NCI-H1417 treated with DMSO at 0.1 percent for 48 hours (cell line): ENCODE measurements at places on chromosomes 2 and 18.

DNA sequence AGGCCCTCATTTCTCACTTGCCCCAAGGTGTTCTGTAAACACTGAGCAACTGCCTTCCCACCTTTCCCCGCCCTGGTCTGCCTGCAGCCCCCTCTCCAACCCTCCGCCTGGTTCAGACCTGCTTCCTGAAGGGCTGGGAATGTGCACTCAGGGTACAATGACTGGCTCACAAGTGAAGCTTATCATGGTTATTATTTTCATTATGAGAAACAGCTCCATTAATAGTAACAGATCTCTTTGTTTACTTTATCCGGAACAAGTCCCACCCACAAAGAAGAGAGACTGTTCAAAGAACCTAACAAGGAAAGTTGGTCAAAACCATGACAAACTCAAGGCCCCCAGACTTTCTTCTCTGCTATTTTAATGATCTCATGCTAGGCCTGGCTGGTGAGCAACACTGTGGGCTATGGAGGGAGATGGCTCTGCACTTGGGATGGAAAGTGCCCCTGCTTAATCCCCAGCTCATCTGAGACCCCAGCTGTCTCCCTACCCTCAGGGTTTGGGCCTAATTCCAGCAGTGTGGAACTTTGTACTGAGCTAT, 36.7 kb downstream of the ARHGAP25 start:
- DNase-seq = no peak

DNA sequence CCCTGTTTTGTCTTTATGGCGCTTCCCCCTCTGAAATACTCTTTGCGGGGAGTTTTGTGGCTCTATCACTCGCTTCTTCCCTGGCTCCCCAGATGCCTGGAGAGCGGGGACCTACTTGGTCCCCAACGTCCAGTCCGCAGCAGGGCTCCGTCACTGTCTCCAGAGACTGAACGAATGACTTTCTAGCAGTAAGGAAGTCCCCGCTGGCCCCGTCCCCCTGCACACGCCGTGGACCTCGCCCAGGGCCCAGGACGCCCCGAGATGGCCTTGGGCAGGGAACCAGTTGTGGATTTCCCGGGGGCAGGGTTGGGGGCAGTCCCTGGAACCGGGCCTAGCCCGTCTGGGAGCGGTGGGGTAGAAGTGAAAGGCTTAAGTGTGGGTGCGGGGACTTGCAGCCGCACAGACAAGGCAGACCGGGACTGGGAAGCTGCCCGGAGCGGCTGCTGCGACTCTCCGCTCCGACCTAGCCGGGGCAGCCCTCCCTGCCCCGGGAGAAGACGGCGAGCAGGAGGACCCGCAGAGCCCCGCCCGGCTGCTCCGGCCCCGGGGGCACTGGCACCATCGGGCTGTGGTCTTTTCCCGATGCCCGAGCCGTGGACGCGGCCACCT, 821 bp upstream of the EPHA4 start:
- DNase-seq = no peak

GRCh38 chr2:42124011-42124785, 45.0 kb upstream of the EML4 start:
- no peak for DNase-seq

GRCh38 chr2:2837746-2838547, 506.9 kb upstream of the MYT1L start:
- DNase-seq = no peak

DNA sequence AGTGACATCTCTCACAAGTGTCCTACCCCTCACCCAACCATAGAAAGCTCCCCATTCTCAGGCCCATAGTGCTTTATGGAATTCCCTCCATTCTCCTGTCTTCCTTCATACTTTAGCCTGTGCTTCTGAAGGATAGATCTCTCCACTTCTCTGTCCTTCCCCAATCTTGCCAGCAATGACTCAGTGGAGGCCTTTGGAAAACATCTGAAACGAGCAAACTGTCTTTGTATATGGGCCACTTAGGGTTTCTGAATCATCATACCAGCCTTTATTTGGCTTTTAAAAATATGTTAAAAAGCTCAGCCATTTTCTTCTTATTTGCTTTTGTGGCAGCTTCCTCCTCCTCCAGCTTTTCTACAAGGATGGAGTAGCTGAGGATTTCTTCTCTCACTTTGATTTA, 65.6 kb upstream of the ZNF385B start:
- DNase-seq = no peak

- no peak for DNase-seq
Measured at GRCh38 chr2:238587776-238588660, 161.3 kb downstream of the ASB1 start.

DNA sequence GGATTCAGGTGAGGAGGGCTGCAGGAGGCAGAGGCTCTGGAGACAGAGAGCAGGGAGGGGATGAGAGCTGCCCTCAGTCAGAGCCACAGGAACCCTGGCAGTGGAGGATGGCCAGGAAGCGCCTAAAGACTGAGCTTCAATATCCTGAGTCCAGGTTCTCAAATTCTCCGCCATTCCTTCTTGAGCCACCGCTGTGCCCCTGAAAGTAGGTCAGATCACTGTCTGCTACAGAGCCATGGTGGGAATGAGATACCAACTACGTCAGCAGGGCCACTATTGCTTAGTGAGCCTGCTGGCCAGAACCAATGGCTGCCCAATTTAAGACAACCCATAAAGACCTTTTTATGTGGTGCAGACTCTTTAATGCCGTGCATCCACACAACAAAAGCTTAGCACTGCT, 155.5 kb downstream of the CTIF start:
- DNase-seq = no peak

DNA sequence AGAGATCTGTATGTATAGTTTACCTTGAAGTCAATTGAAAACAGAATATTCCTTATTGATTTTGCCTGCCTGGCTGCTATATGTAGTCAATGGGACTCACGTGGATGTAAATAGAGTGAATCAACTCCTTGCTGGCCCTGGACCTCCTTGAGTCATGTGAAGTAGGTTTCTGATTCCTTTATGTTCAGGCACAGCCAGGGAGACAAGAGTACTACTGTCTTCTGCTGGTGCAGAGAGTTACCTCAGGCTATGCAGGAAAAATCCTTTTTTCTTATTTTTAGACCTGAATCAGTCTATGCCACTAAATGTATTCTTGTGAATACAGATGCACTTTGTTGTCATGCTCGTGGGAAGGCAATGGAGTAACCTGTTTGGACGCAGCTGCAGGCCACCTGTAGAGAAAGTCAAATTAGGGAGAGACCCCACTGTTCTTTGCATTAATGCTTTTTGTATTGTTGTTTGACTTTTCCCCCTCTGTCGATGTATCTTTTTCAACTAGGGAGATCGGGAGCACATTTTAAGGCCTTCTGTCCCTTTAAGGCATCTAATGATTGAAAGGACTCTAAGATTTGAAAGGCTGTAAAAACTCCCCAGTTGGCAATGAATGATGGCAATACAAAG, 473.9 kb downstream of the ARHGAP15 start:
- no peak for DNase-seq

- no peak for DNase-seq
Measured at GRCh38 chr18:38941711-38942561, 1376.3 kb upstream of the CELF4 start.

DNA sequence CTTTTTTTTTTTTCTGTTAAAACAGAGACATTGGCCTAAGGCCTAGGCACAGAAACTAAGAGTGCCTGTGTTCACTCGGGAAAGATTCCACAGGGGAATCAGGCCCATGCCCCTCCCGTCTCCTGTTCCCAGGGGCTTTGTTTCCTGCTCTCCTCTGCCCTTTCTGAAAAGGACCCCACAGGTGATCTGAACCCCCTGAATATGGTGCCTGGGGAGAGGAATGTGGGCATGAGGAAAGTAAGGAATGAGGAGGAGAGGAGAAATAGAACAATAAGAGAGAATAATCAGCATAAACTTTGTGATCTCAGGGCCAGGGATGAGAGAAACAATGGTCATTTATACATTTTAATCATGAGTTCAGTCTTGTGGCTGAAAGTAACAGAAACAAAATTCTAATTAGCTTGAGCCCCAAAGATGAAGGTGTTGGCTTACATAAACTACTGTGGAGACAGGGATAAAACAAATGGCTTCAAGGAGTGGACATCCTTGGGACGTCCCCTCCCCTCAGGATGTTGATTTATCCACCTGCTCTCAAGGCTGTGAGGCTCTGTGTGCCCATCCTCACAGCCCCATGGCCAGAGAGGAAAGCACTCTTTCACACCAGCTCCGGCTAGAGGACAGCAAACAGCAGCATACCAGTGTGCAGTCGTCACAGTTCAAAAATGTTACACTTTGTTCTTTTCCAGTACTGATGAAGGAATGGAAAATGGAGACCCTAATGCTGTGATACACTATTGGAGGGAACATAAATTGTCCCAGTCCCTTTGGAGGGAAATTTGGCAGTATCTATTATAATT, 46.4 kb upstream of the MRPL33 start:
- DNase-seq = no peak

- DNase-seq = no peak
Measured at GRCh38 chr2:163774862-163775261, 39.1 kb upstream of the FIGN start.

- DNase-seq = no peak
Measured at GRCh38 chr18:23283916-23284430, 148.7 kb downstream of the CABLES1 start.

- no peak for DNase-seq
Measured at GRCh38 chr2:199471443-199472057, 13.8 kb upstream of the SATB2 start.

DNA sequence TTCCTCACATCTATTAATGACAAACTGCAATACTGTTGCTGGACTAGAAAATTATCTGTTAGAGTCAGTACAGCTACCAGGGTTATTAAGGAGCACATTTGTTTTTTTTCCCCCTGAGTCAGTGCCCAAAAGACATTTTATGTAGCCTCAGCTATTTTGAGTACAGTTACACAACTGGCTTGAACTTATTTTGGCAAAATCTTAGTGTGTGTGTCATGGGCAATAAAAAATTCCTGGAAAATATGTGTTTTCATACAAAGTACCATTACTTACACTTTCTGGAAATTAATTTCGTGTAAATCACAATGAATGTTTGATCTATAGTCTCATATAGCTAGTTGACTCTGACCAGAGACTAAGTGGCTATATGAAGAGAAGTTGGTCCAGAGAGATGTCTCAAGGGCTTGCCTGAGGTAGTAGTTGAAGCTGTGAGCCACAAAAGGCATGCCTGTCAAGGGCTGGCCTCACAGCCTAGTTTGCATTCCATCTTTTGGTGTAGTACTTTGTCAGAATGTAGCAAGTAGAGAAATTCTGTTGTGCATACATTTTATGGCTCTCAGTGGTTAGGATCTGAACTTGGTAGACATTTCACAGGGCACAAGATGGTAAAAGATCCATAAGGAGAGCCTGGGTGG, 283.4 kb downstream of the MTX2 start:
- DNase-seq = no peak

DNA sequence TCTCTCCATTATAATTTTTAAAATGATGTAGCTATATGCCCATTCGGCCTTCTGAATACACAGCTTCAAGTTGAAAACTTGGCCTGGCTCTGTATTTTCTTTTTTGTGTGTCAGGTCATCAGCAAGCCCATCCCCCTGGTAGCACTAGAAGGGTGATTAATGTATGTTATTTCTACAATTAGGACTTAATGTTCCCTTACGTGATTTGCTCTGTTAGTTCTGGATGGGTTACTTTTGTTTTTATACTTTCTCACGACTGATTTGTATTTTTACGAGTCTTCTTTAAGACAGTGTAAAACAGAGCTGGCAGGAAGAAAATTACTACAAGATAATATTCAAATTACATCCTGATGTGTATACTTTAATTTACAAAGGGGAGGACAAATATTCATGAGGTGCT, 88.4 kb upstream of the RGPD4 start:
- DNase-seq = no peak

DNA sequence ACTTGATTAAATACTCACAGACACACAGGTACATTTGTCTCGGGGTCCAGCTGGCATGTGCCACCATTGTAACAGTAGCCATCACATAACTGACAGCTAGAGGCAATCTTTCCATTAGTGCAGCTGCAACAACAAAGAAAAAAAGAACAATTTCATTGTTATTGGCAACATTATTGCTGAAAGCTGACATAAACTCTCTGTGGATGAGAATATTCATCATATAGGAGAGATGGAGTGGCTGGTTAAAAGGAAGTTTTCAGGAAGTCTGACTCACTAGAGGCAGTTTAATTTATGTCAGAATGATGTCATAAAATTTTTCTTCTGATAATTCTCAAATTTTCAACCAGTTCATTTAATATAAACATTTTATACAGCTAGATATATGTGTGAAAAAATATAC, 1490.0 kb upstream of the NXPH2 start:
- no peak for DNase-seq

- no peak for DNase-seq
Measured at GRCh38 chr2:36489281-36489680, 108.7 kb downstream of the FEZ2 start.

DNA sequence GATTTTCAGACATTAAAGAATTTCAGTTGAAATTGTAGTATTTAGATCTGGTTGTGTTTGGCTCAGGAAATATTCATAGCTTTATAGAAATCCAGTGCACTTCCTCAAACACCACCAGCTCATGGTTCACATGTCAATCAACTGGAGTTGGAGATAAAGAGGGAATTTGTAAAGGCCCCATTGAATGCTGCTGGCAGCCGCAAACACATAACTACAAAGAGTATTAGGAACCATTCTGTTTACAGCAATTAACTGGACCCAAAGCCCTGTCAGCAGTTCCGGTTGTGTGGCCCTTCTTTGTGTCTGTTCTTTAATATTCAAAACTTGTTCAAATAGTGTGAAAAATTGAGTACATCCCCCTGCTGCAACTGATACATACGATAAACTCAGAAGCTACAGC, 107.4 kb upstream of the LRRTM4 start:
- no peak for DNase-seq

DNA sequence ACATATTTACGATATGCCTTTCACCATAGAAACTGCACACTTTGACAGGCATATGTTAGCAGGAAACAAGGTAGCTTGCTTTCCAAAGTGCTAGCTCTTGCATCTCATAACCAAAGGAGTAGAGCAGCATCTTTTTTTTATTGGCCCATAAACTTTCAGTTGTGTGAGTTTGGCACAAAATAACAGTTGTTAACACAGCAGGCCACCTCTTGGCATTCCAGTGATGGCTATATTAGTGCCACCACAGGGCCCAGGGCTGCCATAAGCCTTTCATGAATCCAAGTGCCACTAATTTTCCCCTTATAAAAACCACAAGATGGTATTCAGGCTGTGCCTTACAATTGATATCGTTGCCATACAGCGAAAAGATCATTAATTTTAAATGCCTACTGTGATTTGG, 40.3 kb upstream of the KLF7 start:
- DNase-seq = no peak
